ENCODE measurements at places on chromosomes 7 and 10.

DNA sequence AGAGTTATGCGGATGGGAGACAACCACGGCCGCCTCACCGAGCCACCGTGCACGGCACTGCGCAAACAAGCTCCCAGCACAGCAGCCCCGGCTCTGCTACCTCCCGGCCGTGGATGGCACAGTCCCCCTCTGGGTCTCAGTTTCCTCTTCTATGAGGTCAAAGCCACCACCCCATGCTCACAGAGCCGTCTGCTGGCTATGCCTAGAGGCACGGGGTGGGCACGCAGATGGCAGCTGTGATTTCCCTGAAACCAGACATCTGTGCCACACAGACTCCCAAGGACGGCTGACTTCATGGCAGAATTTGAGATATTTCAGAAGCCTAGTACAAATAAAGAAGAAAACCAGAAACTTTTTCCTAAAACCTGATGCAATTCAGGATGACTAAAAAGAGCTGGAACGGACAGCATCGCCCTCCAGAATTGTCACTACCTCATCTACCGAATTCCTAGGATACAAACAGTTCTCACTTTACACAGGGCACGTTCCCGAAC is 73.2 kb downstream of the AMZ1 start:
- DNase-seq, result no peak

GRCh38 chr10:79349766-79350406 is 2.6 kb downstream of the PPIF start:
- DNase-seq, result no peak

- DNase-seq, result peak; percentile 55
Observed at GRCh38 chr7:23712368-23713284, 2.6 kb downstream of the STK31 start.

- DNase-seq, result no peak
Observed at GRCh38 chr7:77631820-77632219, 64.4 kb upstream of the RSBN1L start.

GRCh38 chr10:86651631-86652331 is 2.6 kb upstream of the OPN4 start:
- DNase-seq, result no peak

DNA sequence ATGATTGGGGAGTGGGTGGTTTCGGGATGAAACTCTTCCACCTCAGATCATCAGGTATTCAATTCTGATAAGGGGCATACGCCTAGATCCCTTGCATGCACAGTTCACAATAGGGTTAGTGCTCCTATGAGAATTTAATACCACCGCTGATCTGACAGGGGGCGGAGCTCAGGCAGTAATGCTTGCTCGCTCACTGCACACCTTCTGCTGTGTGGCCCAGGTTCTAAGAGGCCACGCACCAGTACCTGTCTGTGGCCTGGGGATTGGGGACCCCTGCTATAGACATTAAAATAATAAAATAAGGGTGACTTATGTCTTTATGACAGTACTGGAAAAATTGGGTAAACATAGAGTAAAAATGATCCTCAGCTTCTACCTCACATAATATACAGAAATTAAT is 66.1 kb downstream of the SAMD9 start:
- DNase-seq, result no peak

DNA sequence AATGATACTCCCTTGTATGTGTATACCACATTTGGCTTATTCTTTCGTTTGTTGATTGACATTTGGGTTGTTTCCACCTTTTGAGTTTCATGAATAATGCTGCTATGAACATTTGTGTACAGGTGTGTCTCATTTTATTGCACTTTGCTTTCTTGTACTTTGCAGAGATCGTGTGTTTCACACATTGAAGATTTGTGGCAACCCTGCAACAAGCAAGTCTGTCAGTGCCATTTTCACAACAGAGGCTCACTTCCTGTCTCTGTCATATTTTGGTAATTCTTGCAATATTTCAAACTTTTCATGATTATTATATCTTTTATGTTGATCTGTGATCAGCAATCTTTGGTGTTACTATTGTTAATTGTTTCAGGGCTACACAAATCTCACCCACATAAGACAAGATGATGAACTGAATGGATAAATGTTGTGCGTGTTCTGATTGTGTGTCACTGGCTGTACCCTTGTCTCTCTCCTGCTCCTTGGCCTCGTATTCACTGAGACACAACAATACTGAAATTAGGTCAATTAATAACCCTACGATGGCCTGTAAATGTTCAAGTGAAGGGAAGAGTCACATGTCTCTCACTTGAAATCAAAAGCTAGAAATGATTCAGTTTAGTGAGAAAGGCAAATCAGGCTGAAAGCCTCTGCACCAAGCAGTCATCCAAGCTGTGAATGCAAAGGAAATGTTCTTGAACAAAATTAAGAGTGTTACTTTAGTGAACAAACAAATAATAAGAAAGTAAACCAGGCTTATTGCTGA is 133.6 kb upstream of the JCAD start:
- DNase-seq, result no peak

GRCh38 chr10:78078539-78079330 is 45.1 kb downstream of the RPS24 start:
- DNase-seq, result no peak

DNA sequence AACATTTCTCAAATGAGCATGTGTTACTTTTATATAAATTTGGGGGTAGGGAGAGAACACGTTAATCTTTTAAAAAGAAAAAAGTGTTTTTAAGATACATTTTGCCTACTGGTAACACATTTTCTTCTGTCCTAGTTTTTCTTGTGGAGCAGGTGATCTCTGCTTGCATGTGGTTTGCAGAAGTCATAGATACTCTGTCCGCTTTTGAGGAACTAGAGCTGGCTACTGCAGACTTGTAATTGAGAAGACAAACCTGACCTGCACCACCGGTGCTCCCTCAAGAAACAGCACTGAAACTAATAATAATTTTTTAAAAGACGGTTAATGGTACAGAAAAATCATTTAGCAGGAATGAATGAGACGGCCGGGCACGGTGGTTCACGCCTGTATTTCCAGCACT is 243.1 kb downstream of the KIAA1217 start:
- no peak for DNase-seq

- DNase-seq, result no peak
Observed at GRCh38 chr10:120005207-120006201, 113.0 kb downstream of the SEC23IP start.

DNA sequence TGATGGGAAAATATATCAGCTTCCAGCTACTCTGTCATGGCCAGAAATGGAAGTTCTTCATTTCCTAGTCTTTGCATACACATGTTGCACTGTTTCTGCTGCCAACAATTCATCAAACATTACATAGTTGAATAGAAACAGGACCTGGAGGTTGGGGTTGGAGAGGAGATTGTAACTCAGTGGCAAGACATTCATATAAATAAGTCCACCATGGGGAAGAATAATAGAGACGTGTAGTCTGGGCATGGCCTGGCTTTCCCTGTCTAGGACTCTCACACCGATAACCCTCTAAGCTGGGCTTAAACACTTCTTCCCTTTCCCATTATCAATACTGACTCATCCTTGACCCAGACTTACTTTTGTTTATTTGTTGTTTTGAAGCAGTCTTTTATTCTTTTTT is 155.7 kb downstream of the PLPP4 start:
- DNase-seq, result no peak

DNA sequence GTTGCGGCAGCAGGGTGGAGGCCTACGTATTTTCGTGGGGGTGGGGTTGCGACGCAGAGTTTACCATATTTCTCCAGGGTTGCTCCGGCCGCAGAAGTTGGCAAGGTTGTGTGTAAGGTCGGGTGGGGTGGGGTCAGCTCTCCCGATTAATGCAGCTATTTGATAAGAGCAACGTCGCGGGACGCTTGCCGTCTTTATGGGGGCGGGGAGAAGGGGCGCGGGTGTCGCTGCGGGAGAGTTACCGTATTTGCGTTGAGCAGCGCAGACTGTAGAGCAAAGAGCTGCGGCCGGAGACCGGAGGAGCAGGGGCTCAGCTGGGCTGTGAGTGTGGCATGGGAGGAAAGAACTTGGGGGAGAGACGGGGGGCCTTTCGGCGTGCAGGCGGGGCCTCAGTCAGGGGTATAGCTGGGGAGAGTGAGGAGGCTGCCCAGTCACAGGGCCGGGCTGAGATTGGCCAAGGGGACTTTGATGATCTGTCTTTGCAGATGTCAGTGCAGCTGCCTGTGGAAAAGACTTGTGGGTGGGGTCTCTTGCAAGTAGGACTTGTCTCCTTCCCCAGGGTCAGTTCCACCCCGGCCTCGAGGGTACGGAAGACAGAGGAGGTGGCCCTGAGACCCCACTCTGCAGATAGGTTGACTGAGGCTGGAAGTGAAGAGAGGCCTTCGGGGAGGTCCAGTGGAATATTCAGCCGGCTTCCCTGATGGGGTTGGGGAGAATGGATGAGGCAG is 26.6 kb downstream of the ZNF775 start:
- DNase-seq, result no peak

GRCh38 chr7:128032605-128033235 is 1.5 kb upstream of the LRRC4 start:
- peak; percentile 47 for DNase-seq

Measured in hepatic stellate cell (primary cell).